Activated T-helper 1 cell treated with Interleukin-2 at 50 U/mL for 16 hours (primary cell): ENCODE measurements at places on chromosomes 4 and X.

DNA sequence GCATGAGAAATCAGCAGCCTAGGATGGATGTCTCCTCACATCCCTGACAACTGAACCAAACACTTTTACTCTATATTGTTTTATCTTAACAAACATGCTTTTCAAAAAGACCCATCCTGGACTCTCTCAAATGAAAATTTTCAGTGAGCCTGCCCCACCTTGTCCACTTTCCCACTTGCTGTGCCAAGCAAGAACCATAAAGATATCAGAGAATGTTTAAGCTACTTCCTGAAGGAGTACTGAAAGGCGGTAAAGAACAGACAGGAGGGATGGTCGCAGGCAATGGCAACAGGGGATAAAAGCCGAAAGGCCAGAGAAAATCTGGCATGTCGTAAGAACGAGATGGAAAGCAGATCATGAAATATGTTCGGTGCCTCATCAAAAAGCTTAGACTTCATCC, 10.5 kb downstream of the APBB2 start:
- DNase-seq, result no peak

DNA sequence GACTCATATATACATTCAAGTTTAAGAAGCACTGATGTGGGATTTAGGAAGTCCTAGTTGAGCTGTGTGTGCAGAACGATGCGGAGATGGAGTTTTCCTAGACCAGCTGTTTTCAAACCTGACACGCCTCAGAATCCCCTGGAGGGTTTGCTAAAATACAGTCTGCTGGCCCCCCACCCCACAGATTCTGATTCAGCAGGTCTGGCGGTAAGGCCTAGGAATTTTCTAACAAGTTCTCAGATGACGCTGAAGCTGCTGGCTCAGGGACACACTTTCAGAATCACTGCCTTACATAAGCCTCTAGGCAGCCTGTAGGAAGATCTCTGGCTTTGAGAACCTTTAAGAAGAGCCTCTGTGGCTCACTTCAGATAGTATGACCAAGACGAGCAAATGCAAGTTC, 73.1 kb downstream of the PHEX start:
- DNase-seq, result no peak

DNA sequence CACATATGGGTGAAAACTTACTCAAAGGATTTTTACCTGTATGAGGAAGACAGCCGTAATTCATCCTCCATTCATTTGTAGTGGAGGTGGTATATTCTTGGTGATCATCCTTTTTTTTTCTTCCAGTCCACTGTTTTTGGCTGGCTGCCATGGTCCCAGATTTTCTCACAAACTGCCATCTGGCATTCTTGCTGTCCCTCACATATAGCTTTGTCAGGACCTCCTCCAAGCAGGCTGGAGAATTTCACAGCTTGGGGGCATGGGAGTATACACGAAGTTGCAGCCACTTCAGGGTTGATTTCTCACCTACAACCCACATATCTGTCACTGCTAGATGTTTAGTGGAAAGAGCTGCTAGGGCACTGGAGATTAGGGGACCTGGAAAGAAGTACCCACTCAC, 401.0 kb downstream of the IL1RAPL1 start:
- DNase-seq, result no peak

DNA sequence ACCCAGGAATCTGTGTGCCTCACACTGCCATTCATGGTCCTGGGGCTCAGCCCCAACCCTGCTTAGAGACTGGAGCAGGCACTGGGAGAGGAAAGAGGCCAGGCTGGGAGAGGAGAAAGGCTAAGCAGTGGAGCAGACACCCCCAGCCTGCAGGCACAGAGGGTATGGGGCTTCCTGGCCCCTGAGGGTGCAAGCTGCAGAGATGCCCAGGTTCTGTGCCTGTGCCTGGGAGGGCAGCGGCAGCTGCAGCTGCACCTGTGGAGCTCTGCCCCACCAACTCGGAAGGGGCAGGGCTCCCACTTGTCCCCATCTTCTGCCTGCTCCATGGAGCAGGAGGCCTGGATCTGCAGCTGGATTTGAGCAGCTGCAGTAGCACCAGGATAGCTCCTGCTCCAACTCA, 47.9 kb downstream of the DMP1 start:
- no peak for DNase-seq

DNA sequence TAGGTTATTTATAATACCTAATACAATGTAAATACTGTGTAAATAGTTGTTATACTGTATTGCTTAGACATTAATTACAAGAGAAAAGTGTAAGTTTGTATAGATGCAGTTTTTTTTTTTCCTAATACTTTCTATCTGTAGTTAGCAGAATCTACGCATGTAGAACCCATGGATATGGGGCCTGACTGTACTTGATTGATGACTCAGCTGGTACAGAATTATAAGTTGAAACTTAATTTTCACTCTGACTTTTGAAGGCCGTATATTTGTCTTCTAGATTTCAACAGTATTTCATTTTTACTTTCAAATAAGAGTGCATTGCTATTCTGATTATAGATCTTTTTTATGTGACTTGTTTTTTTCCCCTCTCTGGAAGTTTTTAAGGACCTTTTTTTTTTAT, 30.8 kb upstream of the NDUFC1 start:
- no peak for DNase-seq

DNA sequence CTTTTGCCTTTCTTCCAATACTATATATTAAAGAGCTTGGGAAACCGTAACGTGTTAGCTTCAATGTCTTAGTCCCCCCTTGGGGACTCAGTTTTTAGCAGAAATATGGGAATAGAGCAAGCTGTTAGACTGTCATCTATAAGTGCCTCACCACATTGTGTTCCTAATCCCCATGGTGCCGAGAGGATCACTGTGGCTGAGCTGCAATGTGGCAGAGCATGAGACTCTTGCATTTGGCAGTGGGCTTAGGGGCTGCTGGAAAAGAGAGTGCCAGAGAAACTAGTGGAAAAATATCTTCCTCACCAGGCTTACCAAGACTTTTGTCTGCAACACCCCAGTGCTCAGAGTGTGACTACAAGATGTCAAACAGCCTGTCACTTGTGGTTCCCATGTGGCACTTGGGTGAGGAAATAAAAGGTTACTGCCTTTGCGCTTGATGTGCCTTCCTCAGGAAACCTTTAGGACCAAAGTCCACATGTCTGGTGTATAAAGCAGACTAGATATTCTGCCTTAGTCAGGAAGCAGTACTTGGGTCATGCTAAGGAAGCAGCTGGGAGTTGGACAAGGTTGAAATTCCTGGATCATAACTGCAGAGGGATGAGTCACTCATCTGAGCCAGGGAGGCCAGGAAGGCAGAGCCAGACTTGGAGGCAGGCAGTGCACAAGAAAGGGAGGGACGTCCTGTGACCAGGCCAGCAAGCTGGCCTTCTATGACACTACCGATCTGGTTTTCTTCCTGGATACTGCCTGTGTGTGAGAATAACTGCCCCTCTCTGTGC, 9.7 kb upstream of the MAGEA4 start:
- DNase-seq, result no peak

DNA sequence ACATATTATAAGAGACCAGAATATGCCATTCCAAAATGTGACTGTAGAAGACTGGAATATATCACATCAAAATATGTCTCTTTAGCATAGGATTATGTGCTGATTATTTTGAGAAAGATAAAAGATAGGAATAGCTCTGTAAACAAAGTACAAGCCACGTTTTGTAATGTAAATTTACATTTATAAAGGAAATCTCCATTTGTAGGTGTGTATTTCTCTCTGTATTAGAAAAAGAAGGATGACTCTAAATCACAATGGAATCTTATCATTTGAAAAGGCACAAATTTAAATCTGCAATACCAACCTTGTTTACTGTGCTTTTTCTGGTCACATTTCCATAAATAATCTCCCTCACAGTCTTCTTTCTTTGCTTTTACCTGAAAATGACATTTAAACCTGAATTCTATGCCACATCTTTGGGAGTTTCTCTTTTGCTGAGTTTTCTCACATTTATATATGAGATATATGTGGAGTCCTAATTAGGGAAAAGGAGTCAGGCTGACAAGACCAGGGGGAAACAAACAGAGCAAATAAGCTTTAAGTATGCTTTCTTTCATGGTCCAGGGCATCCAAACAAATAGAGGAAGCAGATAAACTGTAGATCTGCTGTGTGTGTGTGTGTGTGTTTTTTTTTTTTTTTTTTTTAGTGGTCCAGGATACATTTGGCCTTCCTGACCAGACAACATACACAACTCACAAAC, 244.0 kb downstream of the CPXCR1 start:
- no peak for DNase-seq

GRCh38 chr4:82320351-82320750, 53.4 kb downstream of the HNRNPD start:
- DNase-seq, result no peak

GRCh38 chrX:152915541-152916241, 17.8 kb downstream of the ZNF185 start:
- DNase-seq, result no peak

- DNase-seq, result no peak
Measured at GRCh38 chr4:37889849-37890800, 759 bp upstream of the TBC1D1 start.

DNA sequence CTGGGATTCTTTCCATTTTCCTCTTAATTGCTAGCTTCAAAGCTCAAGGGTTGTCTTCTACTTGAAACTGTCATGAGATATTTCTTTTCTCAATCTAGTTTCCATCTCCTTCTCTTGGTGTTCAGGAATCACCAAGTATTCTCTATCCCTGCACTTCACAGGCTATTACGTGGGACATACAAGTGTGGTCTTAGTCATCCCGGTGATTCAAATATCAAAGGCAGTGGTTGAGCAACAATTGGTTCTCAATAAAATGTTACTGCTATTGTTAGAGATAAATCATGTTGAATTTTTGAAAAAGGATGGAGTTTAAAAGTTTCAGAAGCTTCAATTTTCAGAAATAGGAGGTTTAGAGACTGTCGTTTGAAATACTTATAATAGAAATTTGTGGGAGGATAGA, 812.9 kb downstream of the FSTL5 start:
- no peak for DNase-seq

- no peak for DNase-seq
Measured at GRCh38 chrX:97358941-97359340, 475.2 kb downstream of the RPA4 start.

- DNase-seq, result no peak
Measured at GRCh38 chr4:56408978-56409377, 21.7 kb upstream of the AASDH start.

DNA sequence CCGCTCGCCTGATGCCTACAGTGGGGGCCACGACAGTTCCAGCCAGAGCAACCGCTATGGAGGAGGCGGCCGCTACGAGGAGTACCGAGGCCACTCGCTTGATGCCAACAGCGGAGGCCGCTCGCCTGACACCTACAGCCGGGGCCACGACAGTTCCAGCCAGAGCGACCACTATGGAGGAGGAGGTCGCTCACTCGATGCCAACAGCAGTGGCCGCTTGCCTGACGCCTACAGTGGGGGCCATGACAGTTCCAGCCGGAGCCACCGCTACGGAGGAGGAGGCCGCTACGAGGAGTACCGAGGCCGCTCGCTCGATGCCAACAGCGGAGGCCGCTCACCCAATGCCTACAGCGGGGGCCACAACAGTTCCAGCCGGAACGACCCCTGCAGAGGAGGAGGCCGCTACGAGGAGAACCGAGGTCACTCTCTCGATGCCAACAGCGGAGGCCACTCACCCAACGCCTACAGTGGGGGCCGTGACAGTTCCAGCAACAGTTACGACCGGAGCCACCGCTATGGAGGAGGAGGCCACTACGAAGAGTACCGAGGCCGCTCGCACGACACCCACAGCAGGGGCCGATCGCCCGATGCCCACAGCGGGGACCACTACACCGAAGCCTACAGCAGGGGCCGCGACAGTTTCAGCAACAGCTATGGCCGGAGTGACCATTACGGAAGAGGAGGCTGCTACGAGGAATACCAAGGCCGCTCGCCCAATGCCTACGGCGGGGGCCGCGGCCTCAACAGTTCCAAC, 2.5 kb downstream of the RBMXL3 start:
- no peak for DNase-seq

DNA sequence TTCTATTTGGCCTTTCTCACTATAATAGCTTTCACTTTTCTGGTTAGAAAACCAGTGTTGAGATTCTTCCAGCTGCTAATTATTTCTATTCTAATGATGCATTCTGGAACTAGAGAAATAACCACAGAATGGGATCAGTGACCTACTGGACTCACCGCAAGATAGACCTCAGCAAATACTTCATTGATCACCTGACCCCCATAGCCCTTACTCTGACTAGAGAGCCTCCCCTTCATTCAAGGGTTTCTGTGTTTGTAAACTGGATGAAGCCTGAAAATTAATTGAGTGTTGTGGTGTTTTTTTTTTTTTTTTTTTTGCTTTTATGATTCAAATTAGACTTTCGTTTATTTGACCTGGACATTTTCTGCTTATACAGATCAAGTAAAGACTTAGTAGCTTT, 97.0 kb downstream of the NBDY start:
- DNase-seq, result no peak

DNA sequence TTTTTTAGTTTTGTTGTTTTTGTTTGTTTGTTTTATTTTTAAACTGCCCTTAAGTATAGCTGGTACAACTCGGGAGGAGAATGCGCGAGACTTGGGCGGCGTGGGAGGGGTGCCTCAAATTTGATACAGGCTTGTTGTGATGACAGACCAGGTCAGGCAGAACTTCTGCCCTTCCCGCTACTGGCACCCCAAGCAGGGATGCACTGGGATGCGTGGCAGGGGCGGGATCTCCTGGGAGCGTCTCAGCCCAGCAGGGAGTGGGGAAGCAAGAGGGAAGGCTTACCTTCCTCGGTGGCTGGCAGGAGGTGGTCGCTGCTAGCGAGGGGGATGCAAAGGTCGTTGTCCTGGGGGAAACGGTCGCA, 851 bp downstream of the SFRP2 start:
- no peak for DNase-seq

GRCh38 chrX:112577146-112577545, 102.6 kb downstream of the LHFPL1 start:
- no peak for DNase-seq

- DNase-seq, result no peak
Measured at GRCh38 chr4:27085396-27085795, 224.8 kb downstream of the STIM2 start.

DNA sequence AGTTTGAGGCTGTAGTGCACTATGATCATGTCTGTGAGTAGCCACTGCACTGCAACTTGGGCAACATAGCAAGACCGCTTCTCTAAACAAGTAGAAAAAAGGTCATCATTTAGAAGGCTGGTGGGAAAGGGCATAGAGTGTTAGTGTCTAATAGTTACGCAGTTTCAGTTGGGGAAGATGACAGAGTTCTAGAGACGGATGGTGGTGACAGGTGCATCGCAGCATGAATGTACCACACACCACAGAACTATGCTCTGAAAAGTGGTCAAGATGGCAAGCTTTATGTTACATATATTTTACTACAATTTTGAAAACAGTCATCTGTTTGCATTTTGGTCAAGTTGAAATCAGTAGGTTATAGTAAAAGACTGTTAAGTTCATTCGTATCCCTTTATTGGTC, 23.7 kb upstream of the CLDN34 start:
- DNase-seq, result no peak
